Cardiac muscle cell (in vitro differentiated cells and primary cell): ENCODE measurements at places on chromosomes 3 and 15.

GRCh38 chr3:189833996-189834395 is 202.8 kb downstream of the TP63 start:
- DNase-seq, result no peak

DNA sequence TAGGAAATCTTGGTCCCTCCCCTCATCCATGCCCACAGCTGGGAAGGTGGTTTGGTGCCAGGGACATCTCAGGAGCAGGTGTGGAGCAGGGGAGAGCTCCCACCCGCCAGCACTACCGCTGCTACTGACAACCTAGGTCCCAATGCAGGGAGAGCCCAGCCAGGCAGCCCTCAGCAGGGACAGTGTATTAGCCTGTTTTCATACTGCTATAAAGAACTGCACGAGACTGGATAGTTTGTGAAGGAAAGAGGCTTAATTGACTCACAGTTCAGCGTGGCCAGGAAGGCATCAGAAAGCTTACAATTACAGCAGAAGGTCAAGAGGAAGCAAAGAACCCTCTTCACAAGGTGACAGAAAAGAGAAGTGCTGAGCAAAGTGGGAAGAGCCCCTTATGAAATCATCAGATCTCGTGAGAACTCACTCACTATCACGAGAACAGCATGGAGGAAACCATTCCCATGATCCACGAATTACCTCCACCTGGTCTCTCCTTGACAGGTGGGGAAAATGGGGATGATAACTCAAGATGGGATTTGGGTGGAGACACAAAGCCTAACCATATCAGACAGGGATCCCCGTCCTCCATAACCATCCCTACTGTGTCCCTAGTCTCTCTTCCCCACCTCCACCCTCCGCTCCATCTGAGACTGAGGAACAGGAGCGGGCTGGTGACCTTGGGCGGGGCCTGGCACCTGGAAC is 218.6 kb downstream of the TBC1D2B start:
- no peak for DNase-seq

- DNase-seq, result no peak
These were observed 7.4 kb downstream of the KLF15 start for GRCh38 chr3:126349611-126350501.

- peak; percentile 66 for DNase-seq
These were observed 48.6 kb upstream of the C15orf39 start for GRCh38 chr15:75153087-75153486.

GRCh38 chr3:81585056-81585455 is 176.4 kb downstream of the GBE1 start:
- no peak for DNase-seq

- peak; percentile 93 for DNase-seq
These were observed 221.8 kb downstream of the CBLB start for GRCh38 chr3:105647047-105647446.

GRCh38 chr3:195247086-195247862 is 23.7 kb downstream of the XXYLT1 start:
- DNase-seq, result no peak

DNA sequence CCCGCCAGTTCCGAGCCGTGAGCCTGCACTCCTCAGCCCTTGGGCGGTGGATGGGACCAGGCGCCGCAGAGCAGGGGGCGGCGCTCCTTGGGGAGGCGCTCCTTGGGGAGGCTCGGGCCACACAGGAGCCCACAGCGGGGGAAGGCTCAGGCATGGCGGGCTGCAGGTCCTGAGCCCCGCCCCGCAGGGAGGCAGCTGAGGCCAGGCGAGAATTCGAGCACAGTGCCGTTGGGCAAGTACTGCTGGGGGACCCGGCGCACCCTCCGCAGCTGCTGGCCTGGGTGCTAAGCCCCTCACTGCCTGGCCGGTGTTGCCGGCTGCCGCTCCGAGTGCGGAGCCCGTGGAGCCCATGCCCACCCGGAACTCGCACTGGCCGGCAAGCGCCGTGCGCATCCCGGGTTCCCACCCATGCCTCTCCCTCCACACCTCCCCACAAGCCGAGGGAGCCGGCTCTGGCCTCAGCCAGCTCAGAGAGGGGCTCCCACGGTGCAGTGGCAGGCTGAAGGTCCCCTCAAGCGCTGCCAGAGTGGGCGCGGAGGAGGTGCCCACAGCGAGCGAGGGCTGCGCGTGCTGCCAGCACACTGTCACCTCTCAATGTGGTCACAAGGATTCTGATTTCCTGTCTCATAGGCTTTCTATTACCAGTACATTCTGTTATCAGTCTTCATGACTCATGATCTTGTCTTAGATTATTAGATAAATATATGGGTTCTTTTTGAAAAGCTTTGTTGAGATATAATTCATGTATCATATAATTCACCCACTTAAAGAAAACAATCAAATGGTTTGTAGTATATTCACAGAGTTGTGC is 44.0 kb upstream of the LRIG1 start:
- no peak for DNase-seq

- DNase-seq, result no peak
These were observed 292.5 kb downstream of the SHQ1 start for GRCh38 chr3:72555714-72556113.

DNA sequence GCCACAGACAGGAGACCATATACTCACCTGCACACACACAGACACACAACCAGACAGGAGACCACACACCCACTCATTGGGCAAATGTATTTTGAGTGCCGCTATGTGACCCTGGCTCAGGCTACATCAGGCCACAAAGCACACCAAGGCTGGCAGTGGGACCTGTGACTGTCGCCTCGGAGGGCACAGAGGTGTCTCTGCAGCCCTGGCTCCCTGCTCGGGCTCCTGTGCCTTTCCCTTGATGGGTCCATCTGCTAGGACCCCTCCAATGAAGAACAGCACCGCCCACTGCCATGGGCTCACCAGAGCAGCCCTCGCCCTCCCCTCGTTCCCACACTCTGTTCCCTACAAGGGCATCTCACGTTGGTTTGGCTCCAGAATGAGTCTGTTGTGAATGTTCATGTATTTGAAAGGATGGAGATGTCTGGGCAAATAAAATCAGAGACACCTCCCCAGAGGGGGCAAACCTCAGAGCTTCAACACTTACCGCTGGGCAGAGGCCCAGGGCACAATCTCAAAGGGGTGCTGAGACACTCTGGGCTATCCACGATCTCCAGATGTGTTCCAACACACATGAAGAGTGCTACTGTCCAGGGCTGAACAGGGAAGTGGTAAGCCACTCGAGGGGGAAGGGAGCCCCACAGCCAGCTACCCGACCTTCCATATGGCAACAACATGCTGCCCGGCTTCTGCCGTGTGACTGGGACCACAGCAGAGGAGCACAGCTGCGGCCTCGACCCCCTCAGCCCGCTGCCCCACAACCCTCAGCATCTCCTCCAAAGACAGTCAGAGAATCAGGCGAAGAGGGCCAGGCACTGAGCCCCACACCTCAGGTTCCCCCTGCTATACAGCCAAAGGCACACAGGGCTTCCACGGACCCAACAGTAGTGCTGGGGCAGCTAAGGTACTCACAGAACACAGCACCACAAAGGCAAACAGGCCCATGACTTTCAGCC is 74.9 kb downstream of the OCA2 start:
- DNase-seq, result no peak

DNA sequence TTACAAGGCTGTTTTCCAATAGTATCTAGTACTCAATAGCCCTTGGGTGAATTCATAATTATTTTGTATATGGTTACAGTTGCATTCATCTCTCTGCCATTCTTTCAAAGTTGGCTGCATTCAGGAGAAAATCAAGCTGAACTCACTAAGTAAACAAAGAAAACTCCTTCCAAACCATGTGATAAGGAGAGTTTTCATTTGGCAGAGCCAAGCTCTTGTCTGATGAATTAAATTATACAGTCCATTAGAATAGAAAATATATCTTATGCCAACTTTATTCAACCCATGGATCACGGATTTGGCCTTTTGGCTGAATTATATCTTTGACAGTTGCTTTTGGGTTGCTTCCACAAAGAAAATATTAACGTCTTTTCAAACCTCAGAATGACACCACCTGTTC is 272.3 kb upstream of the ROBO1 start:
- DNase-seq, result no peak

GRCh38 chr3:134655706-134656105 is 4.9 kb upstream of the KY start:
- DNase-seq, result no peak

GRCh38 chr3:48685293-48685602 is 467 bp downstream of the NCKIPSD start:
- no peak for DNase-seq

- no peak for DNase-seq
These were observed 5.6 kb upstream of the DLL4 start for GRCh38 chr15:40923551-40923950.

GRCh38 chr15:41850482-41851166 is 12.0 kb downstream of the PLA2G4B start:
- DNase-seq, result no peak

GRCh38 chr3:104126864-104127553 is 1239.7 kb upstream of the ALCAM start:
- no peak for DNase-seq

- no peak for DNase-seq
These were observed 4.9 kb upstream of the ACKR4 start for GRCh38 chr3:132592216-132592615.

GRCh38 chr15:73991260-73991659 is 835 bp downstream of the STOML1 start:
- DNase-seq, result peak; percentile 93

DNA sequence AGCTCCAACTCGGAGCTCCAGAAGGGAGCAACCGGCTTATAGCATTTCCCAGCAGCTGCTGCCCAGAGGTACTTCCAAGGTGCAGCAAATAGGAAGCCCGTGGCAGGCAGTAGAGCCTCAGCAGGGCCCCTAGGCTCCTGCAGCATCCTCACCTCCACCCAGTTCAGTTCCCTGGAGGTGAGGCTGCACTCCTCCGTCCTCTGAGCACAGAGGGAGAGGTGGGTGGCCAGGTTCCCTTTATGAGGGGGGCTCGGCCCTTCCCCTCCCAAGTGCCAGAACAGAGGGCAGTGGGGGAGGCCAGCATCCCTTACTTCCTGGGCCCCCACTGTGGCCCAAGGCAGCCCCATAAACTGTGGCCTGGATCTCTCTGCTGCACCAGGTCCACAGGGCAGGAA is 150.2 kb downstream of the ATP10A start:
- no peak for DNase-seq

- DNase-seq, result no peak
These were observed 25.3 kb downstream of the ZNF592 start for GRCh38 chr15:84773716-84774115.

GRCh38 chr3:37800022-37800551 is 61.6 kb upstream of the CTDSPL start:
- no peak for DNase-seq

GRCh38 chr15:27583651-27584050 is 515.5 kb downstream of the OCA2 start:
- DNase-seq, result no peak

- no peak for DNase-seq
These were observed 57.4 kb downstream of the ZNF445 start for GRCh38 chr3:44419923-44420650.

GRCh38 chr15:89130201-89130600 is 41.9 kb downstream of the ABHD2 start:
- no peak for DNase-seq

DNA sequence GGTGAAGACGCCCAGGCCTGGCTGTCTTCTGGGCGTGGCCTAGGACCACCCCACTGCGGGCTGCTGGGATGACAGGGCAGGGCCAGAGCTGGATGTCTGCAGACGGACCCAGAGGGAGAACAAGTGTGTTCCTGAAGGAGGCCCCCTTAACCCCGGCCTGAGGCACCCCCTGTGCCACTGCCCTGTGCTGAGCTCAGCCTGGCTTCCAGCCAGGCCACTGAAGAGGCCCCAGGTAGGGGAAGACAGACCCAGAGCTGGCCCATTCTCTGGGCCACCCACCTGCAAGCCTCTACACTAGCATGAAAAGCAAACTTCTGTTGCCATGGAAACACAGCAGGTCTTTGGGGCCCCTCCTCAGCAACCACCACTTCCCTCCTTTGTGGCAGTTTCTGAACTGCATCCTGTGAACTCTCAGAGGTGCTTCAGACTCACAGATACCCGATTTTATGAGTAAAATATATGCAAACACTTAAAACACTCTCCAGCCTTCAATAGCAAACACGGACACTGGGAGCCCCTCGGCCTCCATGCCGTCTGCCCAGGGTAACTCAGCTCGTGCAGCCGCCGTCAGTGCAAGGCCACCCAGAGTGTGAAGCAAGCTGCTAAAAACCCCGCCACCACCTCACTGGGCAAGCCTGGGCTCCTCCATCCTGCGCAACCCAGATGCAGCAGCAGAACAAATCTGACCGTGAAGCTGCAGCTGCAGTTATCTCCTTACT is 42.5 kb downstream of the CMTM6 start:
- DNase-seq, result no peak

DNA sequence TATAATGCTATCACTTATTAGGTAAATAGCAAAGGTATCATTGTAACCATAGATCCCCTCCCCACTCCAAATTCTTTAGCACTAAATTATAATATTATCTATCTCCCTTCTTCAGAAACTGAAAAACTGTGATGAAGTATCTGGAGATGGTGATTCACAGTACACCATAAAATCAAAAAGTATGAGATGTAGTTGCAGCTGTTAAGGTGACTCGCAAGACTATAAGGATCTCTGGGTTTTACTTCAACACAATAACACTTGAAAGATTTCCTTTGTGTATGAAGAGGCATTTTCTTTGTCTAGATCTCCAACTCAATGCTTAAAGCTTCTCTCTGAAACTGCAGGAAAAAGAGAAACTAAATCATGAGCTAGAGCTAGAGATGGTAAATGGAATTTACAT is 46.9 kb downstream of the IFT57 start:
- no peak for DNase-seq

GRCh38 chr15:59791755-59792154 is 102.6 kb upstream of the BNIP2 start:
- no peak for DNase-seq

DNA sequence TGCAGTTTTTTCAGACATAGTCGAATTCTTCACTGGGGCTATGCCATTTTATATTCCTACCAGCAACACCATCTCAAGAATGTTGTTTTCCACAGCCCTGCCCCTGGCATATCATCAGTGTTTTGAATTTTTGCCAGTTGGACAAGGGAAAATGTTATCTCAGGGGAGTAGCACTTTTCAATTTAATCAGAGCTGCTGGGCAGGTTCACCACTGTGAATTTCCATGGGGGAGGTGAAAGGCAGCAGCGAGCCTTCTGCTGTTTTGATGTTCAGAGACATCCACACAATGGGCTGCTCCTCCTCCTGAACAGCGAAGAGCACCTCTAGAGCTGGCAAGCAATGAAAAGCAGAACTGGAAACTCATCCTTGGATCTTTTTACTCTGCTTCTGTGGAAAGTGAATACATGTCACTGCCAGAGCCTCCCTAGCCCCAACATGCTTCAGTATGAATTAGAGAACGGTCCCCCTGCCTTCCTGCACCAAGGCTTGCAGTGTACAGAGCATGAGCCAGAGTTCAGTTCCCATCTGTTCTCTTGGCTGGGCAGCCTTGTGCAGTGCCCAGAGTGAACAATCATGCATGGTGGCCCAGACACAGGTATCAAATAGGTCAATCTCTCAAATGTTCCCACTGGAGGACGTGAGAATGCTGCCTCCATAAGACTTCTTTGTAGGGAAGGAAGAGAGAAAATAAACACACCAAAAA is 56.1 kb upstream of the RAD18 start:
- no peak for DNase-seq
